ENCODE measurements at places on chromosomes 5 and 9.
A peak's percentile ranks its signal among the peaks of the same experiment; 100 is the strongest.

- DNase-seq = no peak
Measured at GRCh38 chr5:157193699-157194424, 13.2 kb downstream of the ITK start.

GRCh38 chr5:126056851-126057622, 366.2 kb upstream of the GRAMD2B start:
- no peak for DNase-seq

DNA sequence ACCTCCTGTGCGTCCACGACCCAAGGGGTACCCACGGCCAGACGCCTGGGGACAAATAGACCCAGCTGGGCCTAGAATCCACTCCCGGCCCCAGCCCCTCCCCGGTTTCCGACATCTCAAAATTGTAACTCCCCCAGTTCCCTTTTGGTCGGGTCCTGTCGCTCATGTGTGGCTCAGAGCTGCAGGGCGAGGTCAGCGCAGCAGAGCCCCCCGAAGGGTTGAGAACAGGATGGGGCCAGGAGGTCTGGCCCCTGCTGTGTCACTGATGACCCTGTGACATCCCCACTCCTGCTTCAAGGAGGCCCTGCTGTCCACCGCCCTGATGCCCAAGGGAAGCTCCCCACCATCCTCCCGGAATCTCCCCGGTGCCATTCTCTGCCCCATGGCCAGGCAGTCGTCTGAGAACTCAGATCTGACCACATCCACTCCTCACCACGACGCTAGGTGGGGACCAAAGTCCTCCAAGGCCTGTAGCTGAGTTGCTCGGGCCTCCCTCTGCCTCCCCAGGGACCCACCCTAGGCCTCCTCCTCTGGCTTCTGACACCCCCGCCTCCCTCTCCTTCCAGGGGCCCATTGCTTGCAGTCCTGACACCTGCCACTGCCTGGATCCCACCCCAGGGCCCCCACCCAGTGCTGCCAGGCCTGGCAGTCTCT, 3.9 kb downstream of the SLC9A3 start:
- no peak for DNase-seq

DNA sequence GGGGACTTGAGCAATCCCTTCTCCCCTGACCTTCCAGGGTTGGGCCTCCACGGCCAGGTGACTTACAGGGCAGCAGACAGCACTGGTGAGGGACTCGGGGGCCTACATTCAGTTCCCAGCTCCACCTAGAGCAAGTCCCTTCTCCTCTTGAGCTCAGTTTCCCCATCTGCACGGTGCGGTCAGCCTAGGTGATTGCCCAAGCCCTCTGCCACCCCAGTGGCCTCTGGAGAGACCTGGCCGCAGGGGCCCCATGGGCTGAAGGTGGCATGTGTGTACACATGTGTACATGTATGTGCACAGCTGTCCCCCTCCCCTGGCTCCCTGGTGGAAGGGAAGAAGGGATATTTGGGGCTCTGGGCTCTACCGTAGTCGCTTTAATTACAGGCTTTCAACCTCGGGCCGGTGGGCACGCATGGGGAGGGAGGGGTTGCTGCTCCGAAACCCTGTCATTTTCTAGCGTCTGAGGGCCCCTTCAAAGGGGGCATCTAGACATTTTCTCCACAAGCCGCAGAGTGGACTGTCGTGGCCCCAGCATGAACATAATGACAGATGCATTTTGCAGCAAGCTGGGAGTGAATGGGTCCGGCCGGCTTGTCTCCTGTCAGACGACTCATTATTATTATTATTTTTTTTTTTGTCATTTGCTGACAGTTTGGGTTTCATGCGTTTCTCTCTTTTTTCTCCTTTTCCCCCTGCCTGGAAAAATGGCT, 44.0 kb downstream of the ASS1 start:
- DNase-seq = no peak

- DNase-seq = peak; percentile 85
Measured at GRCh38 chr9:15249981-15250380, 57.0 kb downstream of the TTC39B start.

- peak; percentile 46 for DNase-seq
Measured at GRCh38 chr5:6158974-6159831, 219.1 kb downstream of the MED10 start.

GRCh38 chr5:113742176-113742575, 228.7 kb downstream of the YTHDC2 start:
- DNase-seq = no peak

DNA sequence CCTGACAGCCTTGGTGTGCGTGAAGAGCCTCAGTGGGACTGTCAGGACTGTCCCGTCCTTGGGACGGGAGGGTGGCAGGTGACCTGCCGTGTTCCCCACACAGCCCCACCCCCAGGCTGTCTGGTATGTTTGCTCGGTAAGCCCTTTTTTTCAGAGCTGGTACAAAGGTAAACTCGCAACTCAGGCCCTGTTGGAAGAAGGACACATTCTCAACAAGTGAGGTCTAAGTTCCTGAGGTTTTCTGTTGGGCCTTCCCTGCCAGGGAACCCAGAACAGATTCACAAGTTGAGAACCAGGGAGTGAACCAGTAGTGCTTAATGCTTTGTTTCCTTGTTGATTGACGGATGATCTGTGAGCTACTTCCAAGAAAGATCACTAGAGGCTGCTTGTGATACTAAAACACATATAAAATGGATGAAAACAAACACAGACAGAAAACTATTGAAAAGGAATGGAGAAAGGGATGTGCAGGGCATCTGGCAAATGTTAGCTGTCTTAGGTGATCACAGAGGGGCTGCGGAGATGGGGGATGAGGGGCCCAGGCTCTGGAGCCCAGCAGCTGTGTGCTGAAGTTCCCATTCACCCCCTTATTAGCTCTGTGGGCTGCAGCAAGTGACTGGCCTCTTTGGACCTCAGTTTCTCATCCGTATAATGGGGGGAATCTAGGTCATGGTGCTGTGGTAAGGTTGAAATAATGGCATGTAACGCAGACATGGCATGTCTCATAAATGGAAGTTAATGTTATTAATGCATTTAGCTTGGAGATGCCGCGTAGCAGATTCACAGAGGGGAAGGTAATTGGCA, 2.7 kb downstream of the NDST1 start:
- DNase-seq = no peak

- no peak for DNase-seq
Measured at GRCh38 chr5:180067986-180068385, 3.6 kb downstream of the RNF130 start.

- no peak for DNase-seq
Measured at GRCh38 chr9:136588663-136589464, 43.0 kb upstream of the NOTCH1 start.

- no peak for DNase-seq
Measured at GRCh38 chr9:91680106-91680505, 256.5 kb upstream of the NFIL3 start.

- DNase-seq = no peak
Measured at GRCh38 chr9:115411516-115411915, 293.6 kb upstream of the TNC start.

DNA sequence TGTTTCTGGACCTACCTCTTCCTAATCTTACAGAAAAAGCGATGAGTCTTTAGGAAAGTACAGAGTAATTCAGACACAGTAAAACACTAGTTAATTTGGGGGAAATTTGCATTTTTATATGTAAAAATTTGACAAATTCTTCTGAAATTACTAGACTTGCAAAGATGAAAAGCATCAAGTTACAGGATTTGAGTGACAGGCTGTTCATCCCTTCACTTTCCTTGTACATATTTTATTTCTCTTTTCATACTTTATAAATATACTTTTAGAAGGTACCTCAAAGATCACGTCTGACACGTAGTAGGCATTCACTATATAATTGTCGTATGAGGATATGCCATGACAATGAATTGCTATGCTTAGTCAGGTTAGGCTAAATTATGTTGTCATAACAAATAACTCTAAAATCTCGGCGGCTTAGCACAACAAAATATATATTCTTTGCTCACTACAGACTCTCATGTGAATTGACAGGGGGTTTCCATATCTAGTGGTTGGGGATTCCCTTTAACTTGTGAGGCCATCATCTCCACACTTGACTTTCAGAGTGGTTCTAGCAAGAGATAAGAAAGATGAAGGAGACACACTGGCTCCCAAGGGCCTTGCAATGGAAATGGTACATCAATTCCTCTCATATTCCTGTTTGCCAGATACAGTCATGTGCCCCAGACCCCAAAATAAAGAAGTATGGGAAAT, 154.1 kb upstream of the TUT7 start:
- DNase-seq = no peak

DNA sequence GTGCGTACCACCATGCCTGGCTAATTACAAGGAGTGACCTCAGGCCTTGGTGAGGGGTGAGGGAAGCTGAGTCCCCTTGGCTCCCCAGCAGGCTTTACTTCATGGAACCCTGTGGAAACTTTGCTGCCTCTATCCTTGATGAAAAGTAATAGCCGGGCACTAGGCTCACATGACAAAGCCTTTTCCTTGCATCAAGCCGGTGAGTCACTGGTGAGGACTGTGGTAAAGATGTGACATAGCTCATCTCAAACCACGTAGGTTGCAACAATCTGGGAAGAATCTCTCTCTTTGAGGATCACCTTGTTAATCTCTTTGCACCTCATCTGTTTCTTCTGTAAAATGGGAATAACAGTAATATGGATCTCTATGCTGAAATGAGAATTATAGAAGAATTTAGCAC, 116.3 kb upstream of the SLC25A48 start:
- no peak for DNase-seq

- DNase-seq = no peak
Measured at GRCh38 chr5:9105851-9106250, 440.0 kb downstream of the SEMA5A start.

- no peak for DNase-seq
Measured at GRCh38 chr5:145834554-145834916, 607 bp downstream of the PRELID2 start.

DNA sequence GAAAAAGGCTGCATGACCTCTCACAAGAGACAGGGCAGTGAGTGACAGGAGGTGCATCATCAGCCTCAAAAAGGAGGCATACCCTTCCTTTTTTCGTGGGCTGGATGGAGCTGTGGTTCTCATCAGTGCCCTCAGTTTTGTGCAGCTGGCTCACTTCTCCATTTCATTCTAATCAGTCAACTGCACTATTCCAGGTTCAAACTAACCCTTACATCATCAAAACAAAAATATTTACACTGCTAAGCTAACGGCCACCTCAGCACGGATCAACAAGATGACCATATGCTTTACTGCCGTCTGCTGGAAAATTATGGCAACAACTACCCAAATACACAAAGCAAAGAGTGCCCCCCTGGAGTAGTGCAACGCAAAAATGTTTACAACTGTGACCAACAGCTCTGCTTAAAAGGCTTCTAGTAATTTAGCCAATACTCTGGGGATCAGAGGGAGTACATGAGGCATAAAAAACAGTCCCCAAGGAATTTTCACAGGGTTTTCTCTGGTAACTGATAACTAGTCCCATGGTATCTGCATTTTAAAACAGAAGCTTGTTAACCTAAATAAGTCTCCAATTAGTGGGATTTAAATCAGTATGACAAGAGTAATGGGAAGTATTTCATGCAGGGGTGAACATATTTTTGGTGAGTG, 10.8 kb downstream of the KCNV2 start:
- peak; percentile 72 for DNase-seq

DNA sequence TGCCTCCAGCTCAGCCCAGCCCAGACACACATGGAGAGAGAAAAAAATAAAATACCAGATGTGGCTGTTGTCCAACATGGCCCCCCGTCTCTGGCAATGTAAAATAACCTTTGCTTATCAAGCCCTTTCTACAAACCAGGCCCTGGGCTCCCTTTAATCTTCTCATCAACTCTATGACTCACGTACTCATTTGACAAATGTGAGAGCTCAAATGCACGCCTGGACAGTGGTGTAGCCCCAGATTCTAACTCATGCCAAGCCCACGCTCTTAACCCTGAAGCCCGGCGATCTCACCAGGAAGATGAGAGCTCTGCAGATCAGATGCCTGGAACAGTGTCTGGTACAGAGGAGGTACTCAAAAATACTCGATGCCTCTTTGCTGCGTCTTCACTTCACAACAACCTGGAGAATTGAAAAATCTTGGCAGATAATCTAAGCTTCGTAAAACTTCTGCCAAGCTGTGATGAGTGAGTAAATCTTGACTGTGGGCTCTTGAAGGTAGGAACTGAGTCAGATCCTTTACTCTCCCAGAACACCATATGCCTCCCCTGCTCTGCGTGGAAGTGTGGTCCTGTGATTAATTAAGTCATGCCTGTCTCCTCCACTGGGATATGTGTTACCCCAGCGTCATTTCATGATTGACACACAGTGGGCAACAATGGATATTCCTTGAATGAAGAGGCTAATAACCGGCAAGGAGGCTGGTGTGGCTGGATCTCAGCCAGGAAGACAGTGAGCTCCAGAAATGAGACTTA, 102.0 kb upstream of the FSTL4 start:
- DNase-seq = no peak

- no peak for DNase-seq
Measured at GRCh38 chr9:120839146-120839545, 3.6 kb downstream of the PSMD5 start.

- no peak for DNase-seq
Measured at GRCh38 chr5:13866792-13867191, 77.7 kb downstream of the DNAH5 start.

DNA sequence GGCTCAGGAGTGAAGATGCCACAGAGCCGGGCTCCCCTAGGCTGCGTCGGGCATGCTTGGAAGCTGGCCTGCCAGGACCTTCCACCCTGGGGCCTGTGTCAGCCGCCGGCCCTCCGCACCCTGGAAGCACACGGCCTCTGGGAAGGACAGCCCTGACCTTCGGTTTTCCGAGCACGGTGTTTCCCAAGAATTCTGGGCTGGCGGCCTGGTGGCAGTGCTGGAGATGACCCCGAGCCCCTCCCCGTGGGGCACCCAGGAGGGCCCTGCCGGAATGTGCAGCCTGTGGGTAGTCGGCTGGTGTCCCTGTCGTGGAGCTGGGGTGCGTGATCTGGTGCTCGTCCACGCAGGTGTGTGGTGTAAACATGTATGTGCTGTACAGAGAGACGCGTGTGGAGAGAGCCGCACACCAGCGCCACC, 113.1 kb downstream of the RXRA start:
- DNase-seq = no peak

DNA sequence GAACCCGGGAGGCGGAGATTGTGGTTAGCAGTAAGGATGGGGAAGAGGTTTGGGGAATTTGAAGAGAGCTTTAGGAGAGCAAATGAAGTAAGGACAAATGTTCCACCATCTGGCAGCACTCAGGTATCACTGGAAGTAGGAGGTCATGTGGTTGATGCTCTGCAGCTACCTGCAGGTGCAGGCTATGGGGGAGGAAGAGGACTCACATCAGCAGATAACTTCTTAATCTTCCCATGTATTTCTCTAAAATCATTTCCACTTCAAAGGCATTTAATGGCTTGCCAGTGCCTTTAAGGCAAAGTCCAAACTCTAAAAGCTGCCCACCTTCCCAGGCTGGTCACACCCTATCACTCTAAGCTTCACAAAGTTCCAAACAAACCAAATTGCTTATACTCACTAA, 8.1 kb upstream of the HAVCR1 start:
- DNase-seq = no peak

DNA sequence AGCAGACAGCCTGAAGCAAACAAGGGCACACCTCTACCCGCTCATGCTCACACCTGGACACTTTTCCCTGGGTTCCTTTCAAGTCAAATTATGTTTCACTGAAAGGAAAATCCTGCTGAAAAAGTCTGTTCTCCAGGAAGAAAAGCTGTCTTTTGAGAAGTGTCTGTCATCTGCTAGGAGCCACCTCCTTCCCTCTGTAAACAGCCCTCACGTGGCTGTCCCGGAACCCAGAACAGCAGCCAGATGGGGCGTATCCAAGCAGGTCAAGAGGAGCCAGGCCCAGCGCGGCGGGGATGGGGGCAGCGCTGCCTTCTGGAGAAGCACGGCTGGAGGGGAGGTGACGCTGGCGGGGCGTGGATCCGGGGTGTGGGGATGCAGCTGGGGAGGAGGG, at the start of gene PNPLA7:
Gene PNPLA7 (minus strand): TSS at position 172 of the 391 bp plus-strand sequence. CDS start 205 bp downstream, outside the sequence.
- peak; percentile 90 for DNase-seq
